ENCODE measurements at places on chromosomes 3 and 15.

DNA sequence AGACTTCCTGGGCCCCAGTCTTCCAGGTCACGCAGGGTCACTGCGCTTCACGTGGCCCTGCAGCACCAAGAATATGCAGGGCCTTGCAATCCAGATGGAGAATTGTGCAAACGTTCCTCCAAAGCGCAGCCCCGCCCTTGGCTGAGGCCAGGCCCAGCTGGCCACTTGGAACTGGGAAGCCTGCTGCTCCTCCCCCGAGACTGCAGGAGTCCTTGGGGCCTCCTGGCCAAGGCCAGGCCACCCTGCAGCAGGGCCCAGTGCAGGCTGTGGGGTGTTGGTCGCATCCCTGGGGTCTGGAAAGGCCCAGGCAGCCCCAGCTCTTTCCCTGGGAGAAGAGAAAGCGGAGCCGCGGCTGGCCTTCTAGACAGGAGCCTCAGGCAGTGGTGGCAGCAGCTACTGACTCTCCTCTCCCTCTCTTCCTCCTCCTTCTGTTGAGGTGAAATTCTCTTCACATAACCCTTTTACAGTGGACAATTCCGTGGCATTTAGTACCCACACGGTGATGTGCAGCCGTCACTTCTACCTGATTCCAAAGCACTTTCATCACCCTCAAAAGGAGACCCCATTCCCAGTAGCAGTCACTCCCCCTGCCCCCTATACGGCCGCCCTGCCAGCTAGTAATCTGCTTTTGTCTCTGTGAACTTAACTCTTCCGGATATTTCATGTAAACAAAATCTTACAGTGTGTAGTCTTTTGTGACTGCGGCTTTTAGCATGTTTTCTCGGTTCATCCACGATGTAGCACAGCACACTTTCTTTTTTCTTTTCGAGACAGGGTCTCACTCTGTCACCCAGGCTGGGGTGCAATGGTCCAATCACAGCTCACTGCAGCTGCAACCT lies 103.9 kb downstream of the TMEM266 start:
- DNase-seq, result no peak

DNA sequence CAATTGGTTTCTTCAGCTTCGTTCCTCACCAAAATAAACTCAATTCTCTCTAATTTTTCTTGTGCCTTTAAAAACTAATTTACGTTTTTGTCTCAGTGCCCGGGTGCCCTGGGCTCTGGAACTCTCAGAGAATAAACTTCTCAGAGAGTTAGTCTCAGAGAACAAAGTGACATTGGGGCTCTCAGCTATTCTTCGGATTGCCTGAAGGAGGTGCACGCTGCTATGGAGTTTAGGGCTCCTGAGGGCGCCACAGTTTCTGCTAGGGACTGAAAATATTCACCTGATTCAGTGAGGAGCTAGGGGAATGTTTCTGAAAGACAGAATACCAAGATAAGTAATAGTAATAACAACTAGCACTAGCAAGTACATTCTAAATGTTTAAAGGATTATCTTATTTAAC lies 22.7 kb downstream of the ZIC4 start:
- no peak for DNase-seq

DNA sequence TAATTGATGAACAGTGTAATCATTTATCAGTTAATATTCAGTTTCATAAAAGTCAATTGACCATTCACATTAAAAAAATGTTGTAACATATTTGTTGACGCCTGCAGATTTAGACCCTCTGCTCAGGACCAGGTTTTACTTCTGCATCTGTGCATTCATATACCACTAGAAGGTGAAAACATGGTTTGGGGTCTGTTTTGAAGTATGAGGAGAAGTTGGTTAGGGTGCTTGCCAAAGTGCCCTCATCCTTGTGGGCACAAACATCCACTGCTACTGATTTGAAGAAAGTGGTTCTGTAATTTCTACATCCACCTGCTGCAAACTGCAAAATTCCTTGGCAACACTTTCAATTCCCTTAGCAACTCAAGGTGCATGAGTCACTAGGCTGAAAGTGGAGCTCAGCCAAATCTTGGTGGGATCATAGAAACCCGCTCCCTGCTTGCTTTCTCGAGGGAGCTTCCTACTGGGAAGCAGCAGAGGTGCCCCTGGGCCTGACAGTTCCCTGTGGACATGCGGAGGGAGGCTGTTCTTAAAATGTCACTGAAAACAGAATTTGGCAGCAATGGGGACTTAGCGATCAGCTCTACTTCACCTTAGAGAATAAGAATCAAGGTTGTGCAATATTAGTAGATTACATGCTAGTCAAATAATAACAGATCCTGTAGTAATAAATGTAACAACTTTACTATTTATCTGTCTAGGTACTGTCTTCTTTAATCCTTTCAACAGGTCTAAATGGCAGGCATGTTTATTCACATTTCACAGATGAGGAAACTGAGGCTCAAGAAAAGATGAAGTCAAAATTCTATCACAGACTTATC lies 301.0 kb upstream of the TBL1XR1 start:
- DNase-seq, result no peak

GRCh38 chr15:41606997-41607396 lies 48.0 kb downstream of the TYRO3 start:
- DNase-seq, result no peak

DNA sequence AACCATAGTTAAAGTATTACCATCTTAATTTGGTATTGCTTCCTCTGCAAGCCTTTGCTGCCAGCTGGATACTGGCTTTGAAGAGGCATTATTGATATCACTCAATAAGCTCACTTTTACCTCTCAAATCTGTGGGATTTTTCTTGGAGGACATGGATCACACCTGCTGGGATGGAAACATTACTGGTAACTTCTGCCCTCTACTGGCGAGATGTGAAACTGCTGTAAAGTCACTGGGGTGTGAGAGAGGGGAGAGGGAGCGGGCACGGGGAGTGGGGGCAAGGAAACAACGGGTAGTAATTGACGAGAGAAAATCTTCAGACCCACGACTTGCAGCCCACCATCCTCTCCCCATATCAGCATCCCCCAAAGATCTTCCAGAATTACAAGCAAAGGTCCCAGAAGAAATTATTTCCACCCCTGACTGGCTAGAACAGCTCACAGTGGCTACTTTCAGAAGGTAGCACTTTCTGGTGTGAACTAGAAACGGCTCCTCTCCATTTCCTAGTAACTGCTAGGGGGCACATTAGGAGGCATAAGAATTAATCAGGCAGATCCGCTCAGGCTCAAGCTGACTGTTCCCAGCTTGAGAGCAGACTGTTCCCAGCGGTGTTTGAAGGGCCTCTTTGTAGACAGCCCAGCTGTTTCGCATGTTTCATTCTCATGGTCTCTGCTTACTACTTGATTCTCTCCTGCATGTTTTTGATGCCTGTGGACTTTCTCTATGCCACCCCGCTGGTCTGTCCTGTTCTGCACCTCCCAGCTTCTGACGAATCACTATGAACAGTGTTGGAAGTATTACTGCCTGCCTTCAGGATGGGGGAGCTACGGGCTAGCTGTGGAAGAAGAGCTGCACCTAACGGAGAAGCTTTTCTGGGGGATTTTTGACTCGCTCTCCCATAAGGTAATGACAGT lies 230.4 kb upstream of the CHRM5 start:
- DNase-seq, result no peak

GRCh38 chr3:45105855-45106671 lies 40.1 kb downstream of the CDCP1 start:
- peak; percentile 78 for DNase-seq

DNA sequence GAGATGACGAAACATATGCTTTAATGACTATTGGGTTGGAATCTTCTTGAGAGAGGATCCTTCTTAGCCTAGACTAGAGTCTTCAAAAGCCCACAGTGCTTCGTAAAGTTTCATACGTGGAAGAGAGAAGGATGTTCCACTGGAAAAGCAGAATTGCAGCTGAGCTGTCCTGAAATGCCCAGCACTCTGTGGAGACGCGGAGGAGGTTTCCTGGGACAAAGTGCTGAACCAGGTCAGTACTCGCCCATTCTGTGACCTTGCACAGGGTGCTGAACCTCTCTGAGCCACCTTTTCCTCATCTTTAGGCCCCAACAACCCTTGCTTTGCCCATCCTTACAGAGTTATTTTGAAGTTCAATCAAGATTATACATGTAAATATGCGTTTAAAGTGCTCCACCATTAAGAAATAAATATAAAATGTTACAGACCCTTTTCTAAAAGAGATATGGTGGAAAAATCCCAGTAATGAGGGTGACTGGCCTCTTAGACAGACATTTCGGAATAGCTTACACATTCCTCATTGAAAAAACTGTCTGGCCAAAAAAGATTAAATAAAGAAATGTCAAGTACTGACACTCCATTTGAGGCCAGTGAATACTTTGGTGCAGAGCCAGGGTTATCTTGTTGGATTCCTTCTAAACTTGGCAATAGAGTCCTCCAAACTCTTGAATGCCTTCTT lies 4.2 kb upstream of the MAGEF1 start:
- DNase-seq, result no peak

DNA sequence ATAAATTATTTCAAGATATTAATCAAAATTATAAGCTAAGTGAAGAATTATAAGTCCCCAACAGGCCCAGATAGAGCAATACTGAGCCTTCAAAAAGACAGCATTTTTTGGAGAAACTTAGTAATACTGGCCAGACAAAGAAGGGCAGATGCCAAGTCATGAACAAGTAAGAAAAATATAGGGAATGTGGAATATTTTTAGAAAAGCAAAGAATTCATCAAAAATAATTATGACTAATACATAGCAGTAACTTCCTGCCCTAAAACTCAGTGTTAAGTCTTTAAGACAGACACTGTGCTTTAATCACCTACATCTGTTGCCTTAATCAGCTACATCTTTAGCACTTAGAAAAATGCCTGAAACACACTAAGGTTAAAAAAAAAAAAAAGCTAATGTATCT lies 31.2 kb downstream of the DPH6 start:
- DNase-seq, result no peak

DNA sequence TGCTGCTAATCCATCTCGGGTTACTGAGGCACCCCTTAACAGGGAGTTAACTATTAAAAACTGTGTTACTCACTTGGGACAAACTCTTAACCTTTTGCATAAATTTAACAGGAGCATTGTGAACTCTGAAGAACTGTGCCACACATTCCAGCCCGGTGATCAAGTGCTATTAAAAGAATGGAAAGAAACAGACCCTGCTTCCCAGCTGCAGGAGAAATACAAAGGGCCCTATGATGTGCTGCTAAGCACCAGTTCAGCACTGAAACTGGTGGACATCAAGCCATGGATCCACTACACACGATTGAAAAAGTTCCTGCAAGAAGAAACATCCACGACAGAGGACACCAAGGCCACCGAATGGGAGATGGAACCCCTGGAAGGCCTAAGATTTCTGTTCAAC lies 114.7 kb upstream of the PLCL2 start:
- no peak for DNase-seq

DNA sequence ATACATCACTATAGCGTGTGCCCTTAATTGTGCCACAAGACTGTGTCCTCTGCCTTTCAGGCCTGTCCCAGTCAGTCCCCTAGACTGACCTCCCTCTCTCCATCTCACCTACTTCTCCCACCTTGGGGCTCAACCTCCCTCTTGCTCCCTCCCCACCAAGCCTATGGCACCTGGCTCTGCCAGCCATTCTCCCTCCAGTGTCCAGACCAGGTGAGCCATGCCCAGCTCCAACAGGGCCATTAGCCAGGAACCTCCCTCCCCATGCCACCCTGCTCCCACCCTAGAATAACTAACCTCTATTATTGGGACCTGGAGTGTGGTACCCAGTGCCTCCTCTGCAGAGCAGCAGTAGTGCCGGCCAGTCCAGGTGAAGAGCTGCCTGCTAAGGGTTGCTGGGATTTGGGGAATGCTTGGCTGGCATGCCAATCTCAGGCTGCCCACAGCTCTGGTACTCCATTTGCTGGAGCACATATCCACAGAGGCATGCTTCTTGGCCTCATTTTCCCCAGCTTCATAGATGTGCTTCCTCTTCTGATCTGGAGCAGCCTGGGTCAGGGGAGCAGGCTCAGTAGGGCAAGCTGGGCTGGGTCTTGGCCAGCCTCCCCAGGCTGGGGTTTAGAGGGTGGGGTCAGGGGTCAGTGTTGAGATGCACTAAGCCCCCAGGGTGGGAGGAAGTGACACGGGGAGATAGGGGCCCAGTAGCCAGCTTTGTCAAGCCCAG lies 38.8 kb downstream of the SAXO2 start:
- DNase-seq, result no peak

DNA sequence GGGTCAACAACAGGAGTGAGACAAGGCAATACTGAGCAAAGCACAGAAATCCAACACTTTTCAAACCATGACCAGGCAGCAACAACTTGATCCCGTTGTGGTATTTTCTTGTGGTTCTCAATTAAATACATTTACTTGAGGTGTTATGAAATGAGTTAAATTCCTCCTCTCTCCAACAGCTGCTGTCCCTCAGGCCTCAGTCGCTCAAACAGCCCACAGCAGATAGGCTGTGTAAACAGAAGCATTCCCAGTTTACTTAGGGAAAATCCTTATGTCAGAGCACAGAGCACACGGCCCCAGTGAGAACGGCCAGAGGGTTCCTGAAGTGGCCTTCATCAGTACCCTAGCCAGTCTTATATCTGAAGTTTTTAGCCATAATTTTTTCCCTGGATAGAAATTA lies 359.9 kb downstream of the AGBL1 start:
- DNase-seq, result no peak

DNA sequence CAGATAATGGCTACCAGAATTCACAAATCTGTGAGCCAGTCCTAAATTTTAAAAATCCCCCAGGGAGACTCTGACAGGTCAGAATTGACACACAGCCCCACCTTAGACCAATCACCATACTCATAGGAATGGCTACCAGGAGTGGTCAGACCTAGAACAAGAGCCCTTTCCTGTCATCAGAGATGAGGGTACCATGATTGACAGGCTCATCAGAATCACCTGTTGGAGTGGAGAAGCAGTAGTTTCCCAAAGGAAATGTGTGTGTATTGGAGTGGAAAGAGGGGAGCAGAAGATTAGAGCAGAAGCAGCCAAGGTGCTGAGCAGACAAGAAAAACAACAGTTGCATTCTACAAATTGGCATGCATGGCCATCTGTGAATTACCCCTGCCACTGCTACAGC lies 27.0 kb upstream of the SSR3 start:
- no peak for DNase-seq

DNA sequence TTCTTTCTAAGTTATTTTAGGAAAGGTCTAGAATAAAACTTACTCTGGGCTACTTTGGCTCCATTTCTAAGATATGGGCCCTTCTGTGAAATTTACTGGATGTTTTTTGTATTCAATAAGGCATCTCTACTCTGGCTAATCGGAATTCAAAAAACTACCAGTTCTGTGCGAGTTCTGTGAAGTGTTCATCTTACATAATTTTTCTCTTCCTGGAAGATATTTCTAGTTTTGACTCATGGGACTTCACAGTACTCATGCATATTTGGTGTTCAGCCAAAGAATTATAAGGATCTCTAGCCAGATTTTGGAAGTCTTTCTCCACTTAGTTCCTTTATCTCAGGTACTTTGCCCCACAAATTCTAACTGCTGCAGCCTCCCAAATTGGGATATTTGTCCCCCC lies 46.4 kb upstream of the MBNL1 start:
- DNase-seq, result no peak

GRCh38 chr15:76337059-76337695 lies 604 bp downstream of the ISL2 start:
- DNase-seq, result no peak

- DNase-seq, result no peak
Observed at GRCh38 chr3:126259411-126260391, 79.3 kb upstream of the ALDH1L1 start.

GRCh38 chr3:116939091-116939490 lies 229.5 kb downstream of the TUSC7 start:
- no peak for DNase-seq

- DNase-seq, result peak; percentile 2
Observed at GRCh38 chr3:53846134-53846850, at the start of the genes CHDH and IL17RB. CHDH (minus strand) TSS chr3:53846419; CDS start chr3:53824008, 22,411 bp downstream. IL17RB (plus strand) TSS chr3:53846568; CDS start chr3:53846589, 21 bp downstream.

Data from activated T-helper 1 cell treated with anti-CD3 and anti-CD28 coated beads, Interleukin-12 subunit alpha, Interleukin-12 subunit beta, Interleukin-2, Interleukin-4 antibody, amounts not matched to agents 30 ng/mL and 10 ng/mL and 1 ng/mL, durations not matched to agents 14 hours and 24 hours and 36 hours (primary cell).